ENCODE measurements at places on chromosomes 2 and 18. TPM values are rescaled to one million over a fixed set of nuclear protein-coding genes. Genes with fewer than 3 reads are reported as not detected.

- no peak for DNase-seq
Observed at GRCh38 chr2:229780856-229781773, 66.8 kb upstream of the DNER start.

Gene TSPYL6
- total RNA-seq, result not detected

DNA sequence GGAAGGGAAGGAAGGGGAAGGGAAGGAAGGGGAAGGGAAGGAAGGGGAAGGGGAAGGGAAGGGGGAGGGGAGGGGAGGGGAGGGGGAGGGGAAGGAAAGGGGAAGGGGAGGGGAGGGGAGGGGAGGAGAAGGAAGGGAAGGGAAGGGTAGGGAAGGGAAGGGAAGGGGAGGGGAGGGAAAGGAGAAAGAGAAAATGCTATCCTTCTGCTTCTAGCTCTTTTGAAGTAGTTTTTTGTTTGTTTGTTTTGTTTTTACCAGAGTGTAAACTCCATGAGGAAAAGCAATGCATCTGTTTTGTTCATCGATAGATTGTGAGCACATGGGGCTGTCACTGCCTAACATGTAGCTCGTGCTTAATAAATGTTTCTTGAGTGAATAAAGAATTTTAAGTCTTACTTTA, 1592.7 kb upstream of the ACVR2A start:
- no peak for DNase-seq

DNA sequence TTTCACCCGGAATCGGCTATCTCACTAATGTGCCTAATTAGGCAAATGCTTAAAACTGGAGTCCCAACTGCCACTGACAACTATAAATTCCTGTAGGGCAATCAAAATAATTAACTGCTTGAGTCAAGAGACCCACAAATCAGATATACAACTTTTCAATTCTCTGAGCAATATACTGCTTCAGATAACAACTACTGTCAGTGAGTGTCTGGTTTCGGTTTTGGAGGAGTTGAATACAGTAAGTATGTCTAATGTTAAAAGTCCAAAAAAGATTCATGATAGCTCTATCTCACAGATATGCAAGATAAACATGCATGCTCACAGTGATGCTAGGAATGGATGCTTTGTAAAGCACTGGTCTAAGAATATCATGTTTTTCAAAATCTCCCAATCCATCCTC, 283.3 kb downstream of the NRXN1 start:
- no peak for DNase-seq

GRCh38 chr2:61662990-61663389, 124.8 kb upstream of the XPO1 start:
- no peak for DNase-seq

GRCh38 chr2:3656762-3657721, 958 bp upstream of the ALLC start:
- no peak for DNase-seq

GRCh38 chr2:182592691-182593393, 123.2 kb upstream of the DNAJC10 start:
- DNase-seq, result no peak

GRCh38 chr2:28420722-28421121, 28.1 kb downstream of the FOSL2 start:
- no peak for DNase-seq

Gene SELENOI
- 66.6 TPM for total RNA-seq

- no peak for DNase-seq
Observed at GRCh38 chr2:175964195-175964594, 37.9 kb downstream of the LNPK start.

DNA sequence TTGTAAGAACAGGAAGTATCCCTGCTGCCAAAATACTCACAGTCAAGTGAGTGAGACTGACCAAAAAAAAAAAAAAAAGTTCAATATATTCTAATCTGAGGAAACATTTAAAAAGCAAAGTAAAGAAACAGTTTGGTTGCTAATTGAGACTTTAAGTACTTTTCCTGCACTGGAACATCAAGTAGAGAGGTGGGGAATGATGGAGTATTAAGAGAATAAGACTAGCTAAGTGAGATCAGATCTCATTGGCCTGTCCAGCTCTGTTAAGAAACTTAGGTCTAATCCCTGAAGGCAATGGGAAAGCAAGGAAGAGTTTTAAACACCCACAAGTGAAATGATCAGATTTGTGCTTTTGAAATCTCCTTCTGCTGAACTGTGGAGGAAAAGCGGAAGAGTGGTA, 27.8 kb upstream of the MAP4K3 start:
- DNase-seq, result no peak

Gene PLEK
- total RNA-seq, result 3.2 TPM

Gene TLX2
- total RNA-seq, result 1.2 TPM

Data from activated T-helper 1 cell treated with anti-CD3 and anti-CD28 coated beads, Interleukin-12 subunit alpha, Interleukin-12 subunit beta, Interleukin-2, Interleukin-4 antibody, amounts not matched to agents 30 ng/mL and 10 ng/mL and 1 ng/mL, durations not matched to agents 14 hours and 24 hours and 36 hours (primary cell).